ENCODE measurements at places on chromosomes 6 and 20.

DNA sequence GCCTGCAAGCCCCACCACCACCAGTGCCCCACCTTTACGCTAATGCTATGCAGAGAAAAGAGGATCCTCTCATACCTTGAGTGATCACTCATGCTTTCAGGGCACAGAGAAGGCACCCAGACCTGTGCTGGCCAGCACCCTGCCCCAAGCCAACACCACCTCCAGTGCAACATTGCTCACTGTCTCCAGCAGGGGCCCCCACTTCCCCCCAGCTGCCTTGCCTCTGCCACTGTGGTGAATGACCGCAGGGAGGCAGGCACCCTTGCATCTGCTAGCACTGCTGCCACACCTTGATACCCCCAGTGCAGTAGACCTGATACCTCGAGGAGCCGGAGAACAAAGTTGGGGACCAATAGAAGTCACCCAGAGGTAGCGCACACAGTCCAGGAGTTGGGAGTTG is 139.2 kb upstream of the PLN start:
- DNase-seq = no peak

GRCh38 chr20:13220194-13220903 is 725 bp upstream of the ISM1 start:
- DNase-seq = peak; percentile 21

- no peak for DNase-seq
Observed at GRCh38 chr6:133978896-133979240, 25.8 kb downstream of the TBPL1 start.

DNA sequence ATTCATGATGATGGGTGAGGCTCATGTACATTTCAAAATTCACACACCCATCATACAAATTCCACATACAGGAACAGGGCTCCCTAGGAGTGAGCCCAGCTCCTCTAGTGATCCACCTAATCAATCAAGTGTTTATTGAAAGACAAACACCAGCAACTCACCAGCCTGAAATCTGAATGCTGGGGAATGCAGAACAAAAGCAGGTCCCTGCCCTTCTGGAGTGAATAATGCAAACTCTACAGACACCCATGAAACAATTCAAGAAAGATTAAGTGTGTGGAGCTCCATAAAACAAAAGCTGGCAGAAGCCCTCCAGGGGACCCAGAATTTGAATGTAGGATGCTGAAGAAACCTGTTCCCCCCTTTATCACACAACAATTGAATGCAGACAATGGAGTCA is 396.7 kb upstream of the JARID2 start:
- DNase-seq = no peak

DNA sequence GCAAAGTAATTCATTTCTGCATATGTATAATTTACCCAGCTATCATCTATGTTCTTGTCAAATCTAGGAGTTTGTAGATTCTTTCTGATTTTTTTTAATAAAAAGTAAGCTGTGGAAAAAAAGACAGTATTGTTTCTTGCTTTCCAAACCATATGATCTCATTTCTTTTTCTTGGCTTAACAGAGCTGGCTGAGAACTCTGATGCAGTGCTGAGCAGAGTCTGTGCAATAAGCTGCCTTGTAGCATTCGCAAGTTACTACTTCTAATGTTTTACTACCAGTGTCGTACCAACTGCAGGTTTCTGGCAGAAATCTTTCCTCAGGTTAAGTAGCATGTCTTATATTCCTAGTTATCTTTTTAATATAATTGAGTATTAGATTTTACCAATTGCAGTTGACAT is 15.6 kb downstream of the RRBP1 start:
- no peak for DNase-seq

GRCh38 chr6:110170081-110170480 is 9.4 kb downstream of the WASF1 start:
- no peak for DNase-seq

DNA sequence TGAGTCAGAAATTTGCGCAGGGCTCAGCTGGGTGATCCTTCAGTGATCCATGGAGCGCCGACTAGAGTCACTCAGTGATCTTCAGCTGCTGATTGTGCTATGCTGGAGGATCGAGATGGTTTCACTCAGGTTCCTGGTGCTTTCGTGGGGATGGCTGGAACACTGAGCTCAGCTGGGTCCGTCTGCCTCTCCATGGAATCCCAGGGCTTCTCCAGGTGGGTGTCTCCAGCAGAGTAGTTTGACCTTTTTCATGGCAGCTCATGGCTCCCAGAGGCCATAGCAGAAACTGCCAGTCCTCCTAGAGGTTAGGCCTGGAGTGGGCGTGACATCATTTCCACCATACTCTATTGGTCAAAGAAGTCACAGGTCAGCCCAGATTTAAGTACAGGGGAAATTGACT is 88.8 kb upstream of the SIRPA start:
- DNase-seq = no peak

DNA sequence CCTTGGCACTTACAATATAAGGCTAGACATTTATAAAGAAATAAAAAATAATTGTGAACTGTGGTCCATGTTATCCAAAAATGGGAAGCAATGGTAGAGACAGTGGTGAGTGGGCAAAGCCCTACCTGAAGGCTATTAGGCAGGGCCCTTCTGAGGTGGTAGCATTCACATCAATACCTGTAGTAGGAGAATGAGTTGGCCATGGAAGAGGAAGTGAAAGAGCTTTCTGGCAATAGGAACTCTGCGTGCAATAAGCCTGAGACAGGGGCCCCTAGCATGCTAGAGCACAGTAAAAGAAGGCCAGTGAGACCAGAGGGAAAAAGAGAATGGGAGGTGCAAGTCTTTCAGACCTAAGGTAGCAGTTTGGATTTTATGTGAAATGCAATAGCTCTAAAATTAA is 754.5 kb downstream of the PTPRT start:
- no peak for DNase-seq

- no peak for DNase-seq
Observed at GRCh38 chr6:32298632-32299336, 72.9 kb downstream of the TSBP1 start.

DNA sequence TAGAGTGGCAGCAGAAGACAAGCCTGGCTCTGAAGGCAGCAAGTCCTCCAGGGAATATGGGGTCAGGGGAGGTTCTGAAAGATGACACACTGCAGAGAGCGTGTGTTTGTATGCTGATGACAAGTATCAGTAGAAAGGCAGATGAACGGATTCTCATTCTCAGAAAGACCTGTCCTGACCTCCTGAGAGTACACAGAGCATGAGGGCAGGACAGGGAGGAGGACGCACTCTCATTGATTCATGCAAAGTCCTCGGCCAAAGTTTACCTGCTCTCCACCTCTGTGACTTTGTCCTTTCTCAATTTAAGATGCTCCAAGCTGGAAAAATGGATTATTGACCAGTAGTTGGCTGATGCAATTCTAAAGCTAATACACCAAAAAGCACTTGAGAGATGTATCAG is 156.7 kb downstream of the LPA start:
- DNase-seq = no peak

GRCh38 chr6:100346828-100347227 is 117.9 kb downstream of the SIM1 start:
- DNase-seq = no peak

DNA sequence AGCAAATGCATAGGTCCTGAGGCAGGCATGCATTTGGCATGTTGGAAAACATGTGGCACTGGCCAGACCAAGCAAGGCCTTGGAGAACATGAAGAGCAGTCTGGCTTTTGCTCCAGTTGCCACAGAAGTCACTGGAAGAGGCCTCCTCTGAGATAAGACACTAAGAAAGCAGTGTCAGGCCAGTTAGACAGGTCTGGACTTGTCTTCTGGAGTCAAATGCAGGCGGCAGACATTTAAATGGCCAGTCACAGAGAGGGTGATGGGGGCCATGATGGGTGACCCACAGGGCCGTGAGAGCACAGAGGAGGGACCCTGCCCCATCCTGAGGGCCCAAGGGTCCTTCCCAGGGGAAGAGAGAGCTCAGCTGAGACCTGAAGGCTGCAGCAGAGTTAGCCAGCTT is 26.7 kb upstream of the ADA start:
- DNase-seq = no peak

DNA sequence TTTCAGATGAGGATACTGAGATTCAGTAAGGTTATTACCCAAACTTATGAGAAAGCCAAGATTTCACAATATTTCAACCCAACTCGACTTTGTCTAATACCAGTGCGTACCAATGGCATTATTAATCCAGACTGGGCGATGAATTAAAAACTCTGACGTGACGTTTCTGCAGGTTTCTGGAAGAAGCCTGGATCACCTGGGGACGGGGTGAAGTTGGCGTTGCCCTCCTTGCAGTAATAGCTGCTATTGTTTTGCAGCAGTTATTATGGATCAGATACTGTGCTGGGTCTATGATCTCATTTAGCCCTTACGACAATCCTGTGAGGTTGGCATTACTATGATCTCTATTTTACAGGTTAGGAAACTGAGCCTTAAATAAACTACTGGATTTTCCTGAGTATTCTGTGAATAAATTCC is 569 bp upstream of the CDC5L start:
- no peak for DNase-seq

GRCh38 chr20:50797142-50797541 is 2.3 kb downstream of the BCAS4 start:
- DNase-seq = no peak

DNA sequence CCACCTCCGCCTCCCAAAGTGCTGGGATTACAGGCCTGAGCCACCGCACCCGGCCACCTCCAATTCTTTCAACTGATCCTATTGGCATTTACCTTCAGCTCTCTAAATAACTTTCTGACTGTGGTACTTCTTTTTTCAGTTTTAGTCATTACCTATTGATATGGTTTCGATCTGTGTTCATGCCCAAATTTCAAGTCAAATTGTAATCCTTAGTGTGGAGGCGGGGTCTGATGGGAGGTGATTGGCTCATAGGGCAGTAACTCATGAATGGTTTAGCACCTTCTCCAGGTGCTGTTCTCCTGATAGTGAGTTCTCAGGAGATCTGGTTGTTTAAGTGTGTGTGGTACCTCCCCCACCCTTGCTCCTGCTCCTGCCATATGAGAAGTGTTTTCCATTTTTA is 140.9 kb downstream of the LPA start:
- no peak for DNase-seq

Data from activated naive CD4-positive, alpha-beta T cell (primary cell).